Endothelial cell (in vitro differentiated cells): ENCODE measurements at places on chromosomes 11 and 22.

DNA sequence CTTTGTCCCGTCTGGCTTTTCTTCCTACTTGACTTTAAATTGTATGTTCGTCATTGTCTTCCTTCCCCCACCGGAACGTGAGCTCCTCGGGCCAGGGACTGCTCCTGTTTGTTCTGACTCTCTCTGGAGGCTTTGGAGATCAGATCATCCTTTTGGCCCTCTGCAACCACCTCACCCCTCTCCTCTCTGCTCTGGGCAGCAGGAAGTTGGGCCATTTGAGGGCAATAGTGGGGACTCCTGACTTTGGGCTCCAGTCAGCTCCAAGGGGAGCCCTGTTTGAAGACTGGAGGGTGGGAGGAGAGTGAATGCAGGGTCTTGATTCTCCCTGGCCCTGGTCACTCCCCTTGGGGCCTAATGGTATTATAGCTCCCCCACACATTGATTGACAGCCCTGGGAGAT lies 186.3 kb upstream of the B3GAT1 start:
- no peaks in the 10 kb centered on the region for H3K36me3 ChIP-seq
- peaks cover 4% of the 10 kb centered on the region for H3K4me1 ChIP-seq
- no peak for DNase-seq
- H3K4me3 ChIP-seq = no peak overlapping the region

- peaks cover 7% of the 10 kb centered on the region for H3K27me3 ChIP-seq
- H3K36me3 ChIP-seq = no peaks in the 10 kb centered on the region
- no peak overlapping the region for H3K4me3 ChIP-seq
- no peak overlapping the region for H3K27ac ChIP-seq
- peaks cover 22% of the 10 kb centered on the region for H3K4me1 ChIP-seq
Measured at GRCh38 chr22:39269095-39269790, 24.5 kb upstream of the PDGFB start.

GRCh38 chr11:129932381-129933067 lies 37.1 kb upstream of the NFRKB start:
- no peak overlapping the region for H3K27ac ChIP-seq
- H3K4me1 ChIP-seq = peaks cover 2% of the 10 kb centered on the region
- H3K4me3 ChIP-seq = no peak overlapping the region
- H3K27me3 ChIP-seq = no peaks in the 10 kb centered on the region

DNA sequence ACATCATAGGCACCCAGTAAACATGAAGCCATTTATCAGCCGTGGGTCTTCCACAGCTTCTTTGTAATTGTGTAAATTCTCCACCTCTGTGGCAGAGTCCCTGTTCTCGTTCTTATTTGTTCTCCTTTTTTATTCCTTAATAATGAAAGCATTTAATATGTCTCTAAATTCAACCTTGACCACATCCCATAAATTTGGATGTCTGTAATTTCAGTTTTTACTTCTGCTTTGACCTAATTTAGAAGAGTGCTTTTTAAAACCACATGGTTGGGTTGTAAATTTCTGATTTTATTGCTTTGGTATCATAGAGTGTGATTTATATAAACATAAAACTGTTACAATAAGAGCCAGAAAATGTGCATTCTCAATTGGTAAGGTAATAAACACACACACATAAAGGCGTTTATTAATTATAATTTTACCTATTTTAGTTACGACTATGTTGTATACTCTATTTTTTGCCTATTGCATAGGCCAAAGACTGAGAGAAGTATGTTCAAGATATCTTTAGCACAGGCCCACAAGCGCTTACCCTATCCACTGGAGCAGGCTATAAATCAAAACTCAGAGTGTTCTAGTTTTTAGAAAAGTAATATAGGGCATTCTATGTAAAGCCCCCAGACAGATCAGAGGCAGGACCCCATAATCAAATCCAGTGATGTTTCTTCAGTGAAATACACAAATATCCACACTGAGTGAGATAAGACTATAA lies 58.0 kb upstream of the CCND1 start:
- H3K27ac ChIP-seq = no peak overlapping the region
- no peak overlapping the region for H3K4me3 ChIP-seq
- H3K36me3 ChIP-seq = no peaks in the 10 kb centered on the region
- peaks cover 5% of the 10 kb centered on the region for H3K4me1 ChIP-seq
- peaks cover 3% of the 10 kb centered on the region for H3K27me3 ChIP-seq

DNA sequence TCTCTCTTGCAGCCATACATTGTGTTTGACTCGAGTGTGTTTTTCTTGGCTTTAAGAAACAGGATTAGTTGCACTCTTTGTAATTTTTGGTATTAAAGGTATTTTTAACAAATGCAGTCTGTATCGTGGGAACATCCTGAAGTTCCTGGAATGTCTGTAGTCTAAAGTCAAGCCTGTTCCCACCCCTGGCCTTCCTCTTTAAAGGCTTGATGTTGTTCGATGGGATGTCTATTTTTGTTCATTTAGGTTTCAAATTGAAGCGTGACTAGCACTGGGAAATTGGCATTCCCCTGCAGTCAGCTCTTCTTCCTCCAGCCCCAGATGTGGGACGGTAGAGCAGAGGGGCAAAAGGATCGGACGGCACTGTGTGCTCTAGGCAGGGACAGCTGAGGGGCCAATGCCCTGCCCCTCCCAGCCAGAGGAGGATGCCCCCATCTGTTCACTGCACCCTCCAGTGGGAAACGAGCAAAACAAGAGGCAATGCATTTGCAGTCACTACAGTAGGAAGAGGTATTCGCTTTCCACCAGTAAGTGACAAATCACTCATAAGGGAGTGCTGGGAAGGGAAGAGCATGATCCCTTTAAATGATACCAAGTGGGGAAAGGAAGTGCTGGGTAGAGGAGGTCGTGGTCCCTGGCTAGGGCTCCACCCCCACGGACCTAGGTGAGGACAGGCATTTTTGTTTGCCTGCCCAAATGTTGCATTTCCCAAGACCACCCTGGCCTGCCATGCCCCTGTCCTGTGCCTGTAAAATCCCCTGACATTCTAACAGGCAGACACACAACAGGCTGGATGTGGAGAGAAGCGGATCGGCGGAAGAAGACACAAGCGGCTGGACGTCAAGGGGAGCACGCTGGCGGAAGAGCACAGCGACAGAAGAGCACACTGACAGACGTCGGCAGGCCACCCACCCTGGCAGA lies 47.4 kb upstream of the SEPTIN5 start:
- peaks cover 8% of the 10 kb centered on the region for H3K4me1 ChIP-seq
- peaks cover 1% of the 10 kb centered on the region for H3K36me3 ChIP-seq
- H3K27me3 ChIP-seq = peaks cover 10% of the 10 kb centered on the region
- no peak overlapping the region for H3K27ac ChIP-seq
- no peak overlapping the region for H3K4me3 ChIP-seq
- DNase-seq = no peak

- H3K27ac ChIP-seq = no peak overlapping the region
- no peaks in the 10 kb centered on the region for H3K36me3 ChIP-seq
- no peak overlapping the region for H3K4me3 ChIP-seq
- H3K4me1 ChIP-seq = no peaks in the 10 kb centered on the region
- peaks cover 1% of the 10 kb centered on the region for H3K27me3 ChIP-seq
- DNase-seq = no peak
Measured at GRCh38 chr11:131095511-131096185, 179.4 kb upstream of the SNX19 start.

- no peak overlapping the region for H3K4me3 ChIP-seq
- DNase-seq = no peak
- no peaks in the 10 kb centered on the region for H3K4me1 ChIP-seq
- peaks cover 2% of the 10 kb centered on the region for H3K27me3 ChIP-seq
- H3K27ac ChIP-seq = peak overlapping the region; percentile 32
- no peaks in the 10 kb centered on the region for H3K36me3 ChIP-seq
Measured at GRCh38 chr11:13310443-13310842, 32.9 kb downstream of the BMAL1 start.

GRCh38 chr11:80024119-80024518 lies 583.3 kb upstream of the TENM4 start:
- H3K4me3 ChIP-seq = no peak overlapping the region
- no peak overlapping the region for H3K27ac ChIP-seq
- DNase-seq = no peak
- H3K4me1 ChIP-seq = no peaks in the 10 kb centered on the region
- no peaks in the 10 kb centered on the region for H3K27me3 ChIP-seq

- DNase-seq = no peak
- H3K27me3 ChIP-seq = no peaks in the 10 kb centered on the region
- H3K4me1 ChIP-seq = peaks cover 9% of the 10 kb centered on the region
- no peak overlapping the region for H3K27ac ChIP-seq
- no peak overlapping the region for H3K4me3 ChIP-seq
Measured at GRCh38 chr22:27540656-27541396, 260.7 kb downstream of the MN1 start.

- H3K27me3 ChIP-seq = peaks cover 22% of the 10 kb centered on the region
- H3K4me3 ChIP-seq = no peak overlapping the region
Measured at GRCh38 chr11:69304686-69305085, 10.7 kb downstream of the MYEOV start.

DNA sequence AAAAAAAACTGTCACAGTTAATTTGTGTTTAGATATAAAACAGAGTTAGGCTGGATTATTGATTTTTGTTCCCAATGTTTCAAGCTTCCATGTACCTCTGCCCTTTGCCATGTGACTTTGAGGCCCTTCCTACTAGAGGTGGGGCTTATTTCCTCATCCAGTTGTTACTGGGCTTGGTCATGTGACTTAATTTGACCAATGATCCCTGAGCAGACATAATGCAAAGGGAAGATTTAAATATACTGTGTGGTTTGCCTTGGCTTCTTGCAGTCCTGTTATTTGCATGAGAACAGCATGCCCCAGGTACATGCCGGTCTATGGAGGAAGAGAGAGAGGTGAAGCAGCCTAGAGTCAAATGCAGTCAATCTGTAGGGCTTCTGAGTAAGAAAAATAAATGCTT lies 347.0 kb downstream of the MIAT start:
- no peak overlapping the region for H3K4me3 ChIP-seq
- H3K27me3 ChIP-seq = no peaks in the 10 kb centered on the region
- no peak overlapping the region for H3K27ac ChIP-seq
- no peak for DNase-seq

GRCh38 chr11:45929486-45930030 lies 7.1 kb downstream of the LARGE2 start:
- H3K36me3 ChIP-seq = peaks cover 14% of the 10 kb centered on the region
- peaks cover 19% of the 10 kb centered on the region for H3K27me3 ChIP-seq
- H3K27ac ChIP-seq = peak overlapping the region; percentile 42
- no peak overlapping the region for H3K4me3 ChIP-seq
- DNase-seq = no peak

GRCh38 chr22:45425101-45425500 lies 11.6 kb downstream of the RIBC2 start:
- DNase-seq = no peak
- H3K36me3 ChIP-seq = peaks cover 4% of the 10 kb centered on the region

GRCh38 chr22:47788461-47788860 lies 1026.0 kb downstream of the TBC1D22A start:
- H3K27ac ChIP-seq = no peak overlapping the region
- H3K36me3 ChIP-seq = no peaks in the 10 kb centered on the region
- no peaks in the 10 kb centered on the region for H3K27me3 ChIP-seq
- H3K4me3 ChIP-seq = peak overlapping the region; percentile 13
- peaks cover 7% of the 10 kb centered on the region for H3K4me1 ChIP-seq

GRCh38 chr11:64164392-64165312 lies 1.3 kb downstream of the MACROD1 start:
- no peaks in the 10 kb centered on the region for H3K4me1 ChIP-seq
- H3K27ac ChIP-seq = no peak overlapping the region
- H3K27me3 ChIP-seq = peaks cover 8% of the 10 kb centered on the region
- DNase-seq = no peak

DNA sequence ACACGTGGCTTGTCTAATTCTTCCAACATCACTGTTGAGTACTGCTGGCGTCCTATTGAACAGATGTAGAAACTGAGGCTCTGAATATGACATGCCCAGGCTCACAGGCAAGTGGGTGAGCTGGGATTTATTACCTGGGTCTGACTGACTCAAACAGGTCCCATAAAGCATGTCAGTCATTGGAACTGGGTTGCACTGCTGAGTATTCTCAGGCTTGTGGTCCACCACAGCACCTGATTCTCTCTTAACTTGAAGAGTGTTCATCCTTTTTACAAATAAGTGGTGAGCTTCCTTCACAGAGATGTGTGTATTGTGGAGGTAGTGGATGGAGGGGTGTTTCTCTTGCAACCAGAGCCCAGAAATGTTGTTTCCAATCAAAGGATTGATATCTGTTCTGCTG lies 44.5 kb downstream of the SC5D start:
- H3K4me1 ChIP-seq = no peaks in the 10 kb centered on the region
- no peak overlapping the region for H3K4me3 ChIP-seq
- H3K27me3 ChIP-seq = peaks cover 5% of the 10 kb centered on the region
- no peak for DNase-seq

GRCh38 chr11:107567739-107568335 lies 2.3 kb upstream of the ALKBH8 start:
- no peak for DNase-seq
- no peak overlapping the region for H3K27ac ChIP-seq
- H3K4me1 ChIP-seq = peaks cover 16% of the 10 kb centered on the region
- no peak overlapping the region for H3K4me3 ChIP-seq
- no peaks in the 10 kb centered on the region for H3K36me3 ChIP-seq
